Activated B cell treated with CpG ODN at 0.5 μM for 24 hours (primary cell): ENCODE measurements at places on chromosomes 16 and 17. TPM values are rescaled to one million over a fixed set of nuclear protein-coding genes. Genes with fewer than 3 reads are reported as not detected.

The ZNF597 gene
- total RNA-seq = 3.6 and 4.2 TPM in 2 replicates

The BCL6B gene
- total RNA-seq = 0.31 and 0.88 TPM in 2 replicates

The APOBR gene
- total RNA-seq = 2.9 and 3.2 TPM in 2 replicates

The ANKRD40 gene
- total RNA-seq = 39.0 and 40.3 TPM in 2 replicates

- DNase-seq = no peak
Observed at GRCh38 chr17:81502471-81503017, 10.1 kb downstream of the ACTG1 start.

DNA sequence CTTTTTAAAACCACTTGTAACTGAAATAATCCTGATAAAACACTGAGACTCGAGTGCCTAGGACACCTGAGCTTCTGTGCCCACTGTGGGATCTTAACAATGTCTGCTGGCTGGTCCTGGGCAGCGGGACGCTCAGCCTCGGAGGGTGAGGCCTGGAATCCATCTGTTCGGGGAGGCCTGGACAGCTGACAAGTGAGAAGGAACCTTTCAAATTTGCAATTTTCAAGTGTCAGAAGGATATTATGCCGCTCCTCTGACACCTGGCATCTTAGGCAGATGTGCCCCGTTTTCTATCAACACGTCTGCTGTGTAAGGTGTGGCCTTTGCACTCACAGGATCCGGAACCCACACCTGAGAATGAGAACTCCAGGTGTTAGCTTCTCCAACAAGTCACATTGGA, 33.1 kb upstream of the C16orf78 start:
- DNase-seq = no peak

DNA sequence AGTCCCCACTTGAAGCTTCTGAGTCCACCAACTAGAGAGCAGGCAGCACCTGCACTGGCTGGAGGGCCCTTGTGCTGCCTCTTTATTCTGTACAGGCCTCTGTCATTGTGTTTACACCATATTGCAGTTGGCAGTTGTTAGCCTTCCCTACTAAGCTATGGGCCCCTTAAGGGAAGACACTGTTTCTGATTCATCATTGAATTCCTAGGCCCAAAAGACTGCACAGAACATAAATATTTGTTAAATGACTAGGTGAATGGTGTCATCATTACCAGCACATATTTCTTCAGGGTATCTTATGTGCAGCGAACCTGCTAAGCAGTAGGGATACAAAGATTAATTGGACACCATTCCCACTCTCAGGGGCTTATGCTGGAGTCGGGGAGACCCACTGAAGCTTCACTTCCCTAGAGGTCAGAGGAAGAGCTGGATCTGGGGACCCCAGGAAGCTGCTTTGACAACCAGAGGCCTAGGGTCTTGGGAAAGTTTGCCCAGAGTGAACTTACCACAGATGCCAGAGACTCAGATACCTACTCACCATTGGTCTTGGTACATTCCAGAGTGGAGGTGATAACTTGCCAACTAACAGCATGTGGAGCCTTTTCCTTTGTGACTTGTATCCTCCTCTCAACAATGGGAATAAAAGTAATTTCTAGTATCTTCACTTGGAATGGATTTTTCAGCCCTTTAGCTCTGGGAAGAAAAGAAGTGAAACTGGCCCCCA, 28.7 kb upstream of the DDX52 start:
- no peak for DNase-seq

DNA sequence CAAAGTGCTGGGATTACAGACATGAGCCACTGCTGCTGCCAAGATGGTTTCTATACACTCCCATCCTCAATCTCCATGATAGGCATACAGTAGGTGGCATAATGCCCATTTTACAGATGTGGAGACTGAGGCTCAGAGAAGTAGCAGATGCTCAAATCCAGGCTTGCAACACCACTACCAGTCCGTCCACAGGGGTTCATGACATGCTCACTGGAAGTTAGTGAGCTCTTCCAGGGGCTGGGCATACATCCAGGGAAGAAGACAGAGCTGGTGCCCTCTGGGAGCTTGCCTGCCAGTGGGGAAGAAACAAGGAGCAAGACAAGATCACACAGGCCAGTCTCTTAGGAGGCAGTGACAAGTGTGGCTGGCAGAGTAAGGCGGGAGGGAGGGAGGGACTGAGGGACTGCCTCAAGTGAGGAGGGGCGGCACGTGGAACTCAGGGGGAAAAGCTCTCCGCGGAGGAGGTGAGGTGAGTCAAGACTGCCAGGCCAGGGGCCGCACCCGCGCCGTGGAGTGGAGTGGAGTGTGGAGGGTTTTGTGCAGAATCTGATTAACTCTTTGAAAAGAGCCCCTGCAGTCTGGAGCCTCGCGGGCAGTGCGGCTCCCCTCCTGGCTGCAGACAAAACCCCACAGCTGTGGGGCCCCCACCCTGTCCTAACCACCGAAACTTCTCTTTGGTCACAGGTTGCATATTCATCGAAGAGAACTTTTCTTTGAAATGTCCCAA, 27.9 kb downstream of the SREBF1 start:
- DNase-seq = no peak
